ENCODE measurements at places on chromosomes 6 and 20.

- DNase-seq: no peak
These were observed 20.1 kb upstream of the HELZ2 start for GRCh38 chr20:63594043-63594561.

GRCh38 chr20:59937150-59937549 is 3.0 kb downstream of the PPP1R3D start:
- no peak for DNase-seq

GRCh38 chr6:108549741-108550140 is 11.0 kb upstream of the FOXO3 start:
- no peak for DNase-seq

- no peak for DNase-seq
These were observed 85.3 kb upstream of the SCP2D1 start for GRCh38 chr20:18728165-18728869.

- no peak for DNase-seq
These were observed 11.5 kb downstream of the FILIP1 start for GRCh38 chr6:75481936-75482593.

DNA sequence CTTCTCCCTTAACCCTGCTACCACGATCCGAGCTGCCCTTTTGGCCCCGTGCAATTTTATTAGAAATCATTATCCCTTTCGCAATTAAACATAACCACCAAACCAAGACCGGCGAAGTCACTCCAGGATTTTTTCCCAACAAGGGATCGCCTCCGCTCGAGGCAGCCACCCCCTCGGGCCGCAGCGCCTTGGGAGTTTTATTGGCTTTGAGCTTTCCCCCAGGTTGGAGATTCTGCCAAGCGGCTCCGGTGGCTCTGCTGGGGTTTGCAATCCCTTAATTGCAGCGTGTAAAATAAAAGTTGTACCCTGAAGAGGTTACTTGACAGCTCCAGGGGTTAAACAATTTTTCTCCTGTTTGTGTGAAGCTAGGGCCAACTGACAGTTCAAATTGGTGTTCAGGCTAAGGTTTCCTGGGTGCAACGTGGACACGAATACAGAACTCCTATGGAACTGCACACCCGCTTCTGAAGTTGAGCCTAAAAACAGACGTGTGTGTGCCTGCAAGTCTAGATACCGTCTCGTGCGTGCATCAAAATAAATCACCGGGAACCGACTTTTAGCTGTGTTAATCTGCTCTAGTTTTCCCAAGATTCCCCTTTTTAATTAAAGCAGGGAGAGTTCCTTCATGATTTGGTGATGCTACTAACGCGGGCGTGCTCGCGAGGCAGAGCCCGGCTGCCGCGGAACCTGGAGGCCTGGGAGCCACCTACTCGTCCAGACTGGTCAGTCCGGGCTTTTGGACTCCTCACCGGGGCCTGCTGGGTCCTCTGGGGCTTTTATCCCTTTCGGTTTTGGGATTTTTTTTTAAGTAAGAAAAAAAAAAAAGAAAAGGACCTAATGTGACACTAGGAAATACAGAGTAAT is 975 bp upstream of the TFAP2A start:
- no peak for DNase-seq

- DNase-seq: no peak
These were observed 376.5 kb downstream of the KHDRBS2 start for GRCh38 chr6:61909486-61909885.

DNA sequence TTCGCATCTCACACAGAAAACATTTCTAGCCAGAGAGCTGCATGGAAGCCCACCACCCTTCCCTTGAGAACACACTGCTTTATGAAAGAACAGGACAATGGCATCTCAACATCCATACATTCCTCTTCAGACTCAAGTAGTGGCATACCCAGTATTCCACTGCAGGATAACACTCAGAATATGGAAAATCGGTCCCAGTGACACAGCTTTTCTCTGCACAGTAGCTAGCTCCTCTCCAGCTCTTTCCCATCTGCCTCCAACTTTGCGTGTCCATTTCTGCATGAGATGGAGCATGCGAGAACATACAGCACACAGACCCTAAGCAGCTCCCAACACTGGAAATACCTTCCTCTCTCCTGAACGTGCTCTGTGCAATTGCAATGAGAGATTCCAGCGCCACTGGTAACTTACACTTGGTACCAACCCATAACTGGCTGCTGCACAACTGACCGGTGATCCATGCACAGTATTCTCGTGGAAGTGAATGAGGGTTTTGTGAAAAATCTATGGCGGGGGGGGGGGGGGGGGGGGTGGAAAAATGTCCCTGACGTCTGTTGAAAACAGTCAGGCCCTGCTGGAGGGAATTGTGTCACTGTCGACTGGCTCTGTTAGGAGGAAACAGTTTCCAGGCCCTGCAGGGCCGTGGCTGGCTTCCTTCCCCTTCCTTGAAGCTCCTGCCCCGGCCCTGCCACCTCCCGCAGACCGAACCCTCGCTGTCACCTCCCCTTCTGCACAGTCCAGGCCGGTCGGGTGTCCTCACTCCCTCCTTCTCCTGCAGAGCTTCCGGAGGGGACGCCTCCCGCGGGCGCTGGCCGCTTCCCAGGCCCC is 265.9 kb upstream of the QKI start:
- DNase-seq: no peak

DNA sequence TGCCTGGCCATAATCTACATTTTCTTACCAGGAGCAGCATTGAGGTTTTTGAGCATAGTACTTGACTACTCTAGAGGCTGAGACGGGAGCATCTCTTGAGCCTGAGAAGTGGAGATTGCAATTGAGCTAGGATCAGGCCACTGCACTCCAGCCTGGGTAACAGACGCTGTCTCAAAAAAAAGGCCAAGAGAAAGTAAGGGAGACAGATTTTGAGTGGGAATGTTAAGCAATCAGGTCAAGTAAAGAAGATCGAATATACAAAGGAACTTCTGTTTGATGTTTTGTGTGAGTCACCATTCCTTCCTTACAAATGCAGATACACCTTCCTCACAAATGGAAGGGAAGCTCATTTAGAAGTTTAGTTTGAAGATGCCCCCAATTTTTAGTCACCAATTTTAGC is 4.4 kb downstream of the PNRC1 start:
- DNase-seq: no peak

DNA sequence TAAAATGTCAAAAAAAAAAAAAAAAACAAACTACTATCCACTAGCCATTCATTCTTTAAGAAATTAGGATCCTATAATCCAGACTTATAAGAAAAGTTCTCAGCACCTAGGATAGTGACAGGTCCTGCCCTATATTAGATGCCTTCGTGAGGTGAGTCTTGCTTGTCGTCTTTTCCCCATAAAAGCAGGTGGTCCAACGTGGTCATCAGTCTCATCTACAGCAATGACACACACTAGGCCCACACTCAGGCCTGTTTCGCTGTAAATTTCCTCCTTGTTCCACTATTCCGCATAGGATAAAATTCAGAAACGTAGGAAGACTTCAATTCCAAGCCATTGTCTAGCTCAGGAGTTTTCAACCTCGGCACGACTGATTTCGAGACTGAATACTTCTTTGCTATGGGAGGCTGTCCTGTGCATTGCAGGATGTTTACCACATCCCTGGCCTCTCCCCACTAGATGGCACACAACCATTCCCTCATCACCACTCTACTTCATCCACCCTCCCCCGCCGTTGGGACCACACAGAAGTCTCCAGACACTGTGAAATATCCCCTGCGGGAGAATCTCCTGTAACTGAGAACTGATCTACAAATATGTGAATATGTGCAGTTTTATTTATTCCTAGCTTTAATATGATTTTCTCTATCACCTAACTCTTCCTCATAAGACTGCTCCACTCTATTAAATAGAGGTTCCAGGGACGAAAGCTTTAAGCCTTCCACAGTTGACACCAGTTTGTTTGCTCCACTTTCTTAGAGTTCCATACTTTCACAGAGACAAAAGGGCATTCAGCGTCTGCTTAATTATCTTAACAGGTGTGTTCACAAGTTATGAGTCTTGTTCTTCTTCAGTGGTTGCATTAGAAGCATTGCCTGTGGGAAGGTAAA is 346.3 kb downstream of the BMP2 start:
- DNase-seq: no peak

DNA sequence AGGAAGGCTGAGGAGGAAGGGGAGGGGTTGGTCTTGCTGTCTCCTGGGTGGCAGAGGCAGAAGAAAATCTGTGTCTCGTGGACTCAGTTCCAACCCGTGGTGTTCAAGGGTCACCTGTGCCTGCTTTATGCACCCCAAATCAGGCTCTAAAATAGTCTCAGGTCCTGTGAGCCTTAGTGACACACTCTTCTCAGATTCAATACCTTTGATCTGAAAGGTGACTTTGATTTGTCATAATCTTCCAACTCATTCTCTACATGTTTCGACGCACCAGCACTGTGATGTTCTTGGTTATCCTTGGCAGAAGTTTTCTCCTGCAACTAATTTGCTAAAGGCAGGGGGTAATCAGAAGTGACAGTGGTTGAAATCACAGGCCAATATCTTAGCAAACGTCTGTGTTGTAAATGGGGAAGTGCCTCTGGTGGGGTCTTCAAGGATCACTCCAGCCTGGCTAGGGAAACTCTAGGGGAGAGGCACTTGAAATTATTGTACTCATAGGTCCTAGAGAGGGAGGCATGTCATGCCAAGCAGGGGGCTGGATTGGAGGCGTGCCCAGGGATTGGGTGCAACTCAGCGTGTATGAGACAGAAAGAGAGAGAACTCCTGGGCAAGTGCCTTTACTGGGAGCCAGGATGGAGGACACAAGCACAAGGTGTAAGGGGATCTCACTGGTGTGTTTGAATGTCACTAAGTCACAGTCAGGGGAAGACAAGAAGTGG is 19.0 kb upstream of the PRND start:
- no peak for DNase-seq

DNA sequence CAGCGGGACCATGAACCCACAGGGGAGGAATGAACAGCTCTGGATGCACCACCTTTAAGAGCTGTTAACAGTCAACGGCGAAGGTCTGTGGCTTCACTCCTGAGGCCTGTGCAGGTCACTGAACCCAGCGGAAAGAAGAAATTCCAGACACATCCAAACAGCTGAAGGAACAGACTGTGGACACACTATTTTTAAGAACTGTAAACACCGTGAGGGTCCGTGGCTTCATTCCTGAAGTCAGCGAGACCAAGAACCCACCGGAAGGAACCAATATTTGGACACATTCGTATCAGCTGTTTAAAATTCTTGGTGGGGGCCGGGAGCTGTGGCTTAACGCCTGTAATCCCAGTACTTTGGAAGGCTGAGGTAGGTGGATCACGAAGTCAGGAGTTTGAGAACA is 5.4 kb upstream of the TMEM14B start:
- DNase-seq: no peak

- no peak for DNase-seq
These were observed 20.2 kb upstream of the HLA-DOA start for GRCh38 chr6:33029328-33030184.

- no peak for DNase-seq
These were observed 136.3 kb upstream of the ZNF184 start for GRCh38 chr6:27608916-27609883.

DNA sequence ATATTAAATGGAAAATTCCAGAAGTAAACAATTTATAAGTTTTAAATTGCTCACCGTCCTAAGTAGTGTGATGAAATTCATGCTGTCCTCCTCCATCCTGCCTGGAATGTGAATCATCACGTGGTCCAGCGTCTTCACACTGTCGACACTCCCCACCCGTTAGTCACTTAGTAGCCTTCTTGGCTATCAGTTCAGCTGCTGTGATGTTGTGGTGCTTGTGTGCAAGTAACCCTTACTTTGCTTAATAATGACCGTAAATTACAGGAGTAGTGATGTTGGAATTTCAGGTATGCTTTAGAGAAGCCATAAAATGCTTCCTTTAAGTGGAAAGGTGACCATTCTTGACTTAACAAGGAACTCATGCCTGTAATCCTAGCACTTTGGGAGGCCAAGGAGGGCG is 25.2 kb downstream of the RIOK1 start:
- no peak for DNase-seq

DNA sequence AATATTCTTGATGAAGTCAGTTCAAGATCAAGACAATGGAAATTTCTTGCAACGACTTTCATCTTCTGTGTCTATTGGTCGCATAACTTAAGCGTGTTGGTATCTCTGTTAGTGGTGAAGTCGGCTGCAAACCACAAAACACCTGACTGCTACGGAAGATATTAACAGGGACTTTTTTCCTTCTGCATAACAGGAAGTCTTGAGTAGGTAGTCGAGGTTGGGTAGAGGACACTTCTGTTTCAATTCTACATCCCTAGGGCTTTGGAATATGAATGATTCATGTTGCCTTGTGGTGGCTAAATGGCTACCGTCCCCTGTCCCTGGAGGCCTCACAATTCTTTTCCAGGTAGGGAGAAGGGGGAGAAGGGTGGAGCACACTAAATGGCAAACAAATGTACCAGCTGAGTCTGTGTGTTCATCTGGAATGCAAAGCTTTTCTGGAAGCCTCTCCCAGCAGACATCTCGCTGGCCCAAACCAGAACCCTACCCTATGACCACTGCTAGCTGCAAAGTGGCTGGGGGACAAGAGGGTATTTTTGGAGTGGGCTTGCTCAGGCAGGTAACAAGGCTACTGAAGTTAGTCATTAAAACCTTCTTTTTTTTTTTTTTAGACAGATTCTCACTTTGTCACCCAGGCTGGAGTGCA is 34.6 kb upstream of the NKX2-2 start:
- DNase-seq: no peak

GRCh38 chr20:16043931-16044330 is 529.3 kb downstream of the KIF16B start:
- DNase-seq: no peak

GRCh38 chr6:95517568-95517967 is 59.8 kb upstream of the MANEA start:
- no peak for DNase-seq

DNA sequence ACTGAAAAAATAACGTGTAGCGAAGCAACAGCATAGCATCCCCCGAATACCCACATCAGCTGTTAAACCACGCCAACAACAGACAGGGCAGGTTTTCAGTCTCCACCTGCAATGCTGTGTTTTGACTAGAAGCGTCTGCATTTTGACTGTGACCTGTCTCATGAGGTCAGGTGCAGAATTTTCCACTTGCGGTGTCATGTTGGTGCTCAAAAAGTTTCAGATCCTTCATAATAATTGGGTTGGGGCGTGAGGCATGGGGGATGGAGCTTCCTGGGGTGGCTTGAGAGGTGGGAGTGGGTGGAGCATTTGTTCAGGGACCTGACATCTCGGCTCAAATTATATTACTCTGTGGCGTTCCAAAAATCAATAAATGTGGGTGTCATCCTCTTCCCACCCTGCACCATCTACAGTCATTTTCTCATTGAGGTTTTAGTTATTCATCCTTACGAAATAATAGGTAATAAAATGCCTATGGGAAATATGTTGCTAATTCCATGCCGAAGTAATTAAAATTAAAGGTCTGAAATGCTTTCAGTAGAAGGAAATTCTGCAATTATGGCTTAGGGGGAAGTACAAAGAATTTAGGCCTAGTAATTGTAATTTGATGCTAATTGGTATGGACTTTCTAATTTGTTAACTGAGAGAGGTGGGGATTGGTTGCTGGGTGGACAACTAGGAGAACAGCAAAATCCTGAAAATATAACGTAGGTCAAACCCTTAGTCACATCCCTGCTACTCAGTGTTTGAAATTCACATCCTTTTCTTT is 81.0 kb downstream of the TIAM2 start:
- DNase-seq: no peak

All from NCI-H446 treated with DMSO at 0.1 percent for 48 hours (cell line).